ENCODE measurements at places on chromosomes 12 and 14.

GRCh38 chr12:99267038-99267437 is 380.5 kb upstream of the GARIN6 start:
- no peak for DNase-seq

- no peak for DNase-seq
Measured at GRCh38 chr12:14930299-14930698, 8.0 kb downstream of the ERP27 start.

GRCh38 chr14:96056509-96057422 is 17.6 kb downstream of the C14orf132 start:
- DNase-seq: no peak

GRCh38 chr12:122352394-122352793 is 70.1 kb downstream of the CLIP1 start:
- DNase-seq: no peak

- no peak for DNase-seq
Measured at GRCh38 chr14:100668352-100668751, 58.3 kb upstream of the DLK1 start.

- DNase-seq: no peak
Measured at GRCh38 chr12:90126125-90126524, 417.5 kb upstream of the ATP2B1 start.

DNA sequence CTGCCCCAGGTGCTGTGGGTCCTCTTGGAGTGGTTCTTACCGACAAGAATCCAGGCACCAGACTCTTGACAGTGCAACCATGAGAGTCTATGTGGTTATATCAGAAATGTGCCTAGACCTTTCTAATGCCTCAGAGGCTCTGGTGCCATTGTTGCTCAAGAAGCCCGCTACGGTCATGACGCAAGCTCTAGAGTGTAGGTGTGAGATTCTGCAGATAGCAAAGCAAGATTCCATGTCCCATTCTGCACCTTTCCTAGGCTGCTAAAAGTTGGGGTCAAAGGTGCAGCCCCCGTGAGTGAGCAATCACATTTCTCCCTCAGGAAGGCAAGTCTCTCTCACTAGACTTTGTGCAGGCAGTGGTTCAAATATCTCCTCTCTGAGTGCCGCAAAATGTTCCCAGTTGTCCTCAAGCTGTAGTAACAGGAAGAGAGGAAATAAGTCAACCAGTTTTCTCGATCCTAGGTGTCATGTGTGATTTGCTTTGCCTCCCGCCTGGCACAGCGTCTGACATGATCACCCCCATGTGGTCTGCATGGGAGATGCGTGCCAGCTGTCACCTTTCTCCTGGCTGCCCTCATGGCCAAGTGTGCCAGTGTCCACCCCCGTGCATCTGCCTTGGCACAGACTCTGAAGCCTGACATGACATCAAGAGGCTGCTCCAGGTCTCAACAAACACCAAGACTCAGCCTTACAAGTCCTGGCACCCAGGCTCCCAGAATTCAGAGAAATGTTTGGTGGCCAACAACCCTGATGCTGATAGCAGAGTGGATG is 122.5 kb upstream of the COCH start:
- DNase-seq: no peak

DNA sequence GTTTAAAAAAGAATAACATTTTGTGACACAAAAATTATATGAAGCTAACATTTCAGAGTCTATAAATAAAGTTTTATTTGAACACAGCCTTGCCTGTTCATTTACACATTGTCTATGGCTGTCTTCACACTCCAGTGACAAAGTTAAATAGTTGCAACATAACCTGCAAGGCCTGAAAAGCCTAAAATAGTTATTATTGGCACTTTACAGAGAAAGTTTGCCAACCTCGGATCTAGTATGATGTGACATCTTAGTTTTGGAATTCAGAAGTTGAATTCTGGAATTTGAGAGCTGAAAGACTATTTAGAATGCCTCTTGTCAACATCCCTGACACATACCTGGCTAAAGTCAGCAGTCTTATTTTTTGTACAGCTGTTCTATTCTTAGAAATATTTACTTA is 68.3 kb downstream of the DYRK2 start:
- DNase-seq: no peak

GRCh38 chr12:14956024-14956891 is 5.1 kb downstream of the ARHGDIB start:
- no peak for DNase-seq

- no peak for DNase-seq
Measured at GRCh38 chr12:54390176-54390667, 5.7 kb upstream of the ZNF385A start.

GRCh38 chr12:116958402-116959197 is 47.9 kb downstream of the FBXW8 start:
- DNase-seq: no peak

DNA sequence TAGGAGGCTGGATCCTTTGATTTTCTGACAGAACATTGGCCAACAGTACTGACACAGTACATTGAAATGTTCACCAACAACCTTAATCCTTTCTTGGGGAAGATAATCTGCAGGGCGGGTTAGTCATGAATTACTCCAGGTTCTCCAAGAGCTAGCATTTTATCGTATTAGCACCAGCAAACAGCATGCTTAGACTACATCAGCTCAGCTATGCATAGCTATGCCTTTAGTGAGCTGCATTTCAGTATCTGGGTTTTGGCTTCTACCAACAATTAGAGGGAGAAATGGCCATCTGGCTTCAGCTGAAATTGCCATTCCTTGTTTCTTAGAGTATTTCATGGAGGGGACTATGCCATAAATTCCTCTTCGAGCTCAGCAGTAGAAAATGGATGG is 33.8 kb downstream of the SAMD4A start:
- DNase-seq: no peak

DNA sequence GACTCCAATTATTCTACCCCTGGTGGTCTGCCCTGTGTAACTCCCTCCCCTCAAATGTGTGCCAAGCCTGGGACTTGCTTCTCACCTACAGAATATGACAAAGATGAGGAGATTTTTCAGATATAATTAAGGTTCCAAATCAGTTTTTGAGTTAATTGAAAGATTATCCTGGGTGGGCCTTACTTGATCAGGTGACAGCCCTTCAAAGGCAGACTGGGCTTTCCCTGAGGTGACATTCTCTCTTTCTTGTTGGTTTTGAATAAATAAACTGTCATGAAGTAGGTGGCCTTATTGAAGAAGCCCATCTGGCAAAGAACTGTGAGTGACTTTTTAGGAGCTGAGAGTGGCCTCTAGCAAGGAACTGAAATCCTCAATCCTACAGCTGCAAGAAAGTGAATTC is 106.0 kb downstream of the BRMS1L start:
- no peak for DNase-seq

GRCh38 chr12:31471051-31471450 is 119.9 kb downstream of the DENND5B start:
- no peak for DNase-seq

DNA sequence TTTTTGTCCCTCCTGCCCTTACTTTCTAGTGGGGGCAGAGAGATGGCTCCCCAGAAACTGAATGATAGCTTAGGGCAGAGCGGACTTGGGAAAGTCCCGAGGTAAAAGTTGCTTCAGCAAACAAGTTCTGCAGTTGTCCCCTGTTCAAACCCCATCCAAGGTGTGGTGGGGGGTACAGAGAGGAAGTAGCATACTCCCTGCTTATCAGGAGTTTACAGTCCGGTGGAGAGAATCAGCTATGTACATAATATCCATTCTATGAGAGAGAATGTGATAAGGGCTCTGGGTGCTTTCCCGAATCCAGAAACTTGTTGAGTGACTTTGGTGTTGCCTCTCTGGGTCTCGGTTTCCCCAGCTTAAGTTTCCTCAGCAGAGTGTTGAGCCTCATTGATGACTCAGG is 40.4 kb upstream of the VRK1 start:
- DNase-seq: no peak

Data from frontal cortex (tissue), 4 donors.